ENCODE measurements at places on chromosomes 2 and 18. TPM values are rescaled to one million over a fixed set of nuclear protein-coding genes. Genes with fewer than 3 reads are reported as not detected.

- peaks cover 52% of the 10 kb centered on the region for H3K27me3 ChIP-seq
- H3K27ac ChIP-seq: no peak overlapping the region
- H3K36me3 ChIP-seq: peaks cover 3% of the 10 kb centered on the region
- no peak overlapping the region for H3K4me3 ChIP-seq
Observed at GRCh38 chr2:69089266-69089665, 76.3 kb downstream of the ANTXR1 start.

DNA sequence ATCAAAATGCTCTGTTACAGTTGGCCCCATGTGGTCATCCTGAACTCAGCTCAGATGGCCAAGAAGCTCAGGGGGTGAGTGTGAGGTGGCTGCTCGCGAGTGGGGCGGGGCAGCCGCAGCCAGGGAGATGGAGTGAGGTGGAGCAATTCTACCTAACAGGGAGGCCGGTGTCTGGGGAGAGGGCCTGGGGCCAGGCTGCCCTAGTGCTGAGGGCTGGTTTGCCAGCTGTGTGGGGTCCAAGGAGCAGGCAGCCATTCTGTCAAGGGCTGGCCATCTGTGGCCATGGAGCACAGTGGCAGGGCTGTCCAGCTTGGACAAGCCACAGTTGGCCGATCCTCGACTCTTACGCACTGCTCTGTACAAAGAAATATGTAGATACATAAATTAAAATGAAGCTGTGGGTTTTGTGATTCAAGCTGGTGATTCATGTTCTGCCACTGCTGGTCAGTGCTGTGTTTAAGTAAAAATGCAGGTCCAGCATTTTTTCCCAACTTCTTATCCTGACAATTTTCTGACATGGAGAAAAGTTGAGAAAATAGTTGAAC is 82.1 kb downstream of the HS6ST1 start:
- H3K27me3 ChIP-seq: peaks cover 16% of the 10 kb centered on the region
- H3K4me1 ChIP-seq: peaks cover 5% of the 10 kb centered on the region
- H3K27ac ChIP-seq: no peak overlapping the region
- no peak for DNase-seq
- no peaks in the 10 kb centered on the region for H3K36me3 ChIP-seq
- H3K4me3 ChIP-seq: no peak overlapping the region

CD207 gene
- total RNA-seq: 0.23 TPM

RGPD3 gene
- 0.37 TPM for total RNA-seq

RHOB gene
- total RNA-seq: 59.8 TPM
